ENCODE measurements at places on chromosomes 2 and 18.

DNA sequence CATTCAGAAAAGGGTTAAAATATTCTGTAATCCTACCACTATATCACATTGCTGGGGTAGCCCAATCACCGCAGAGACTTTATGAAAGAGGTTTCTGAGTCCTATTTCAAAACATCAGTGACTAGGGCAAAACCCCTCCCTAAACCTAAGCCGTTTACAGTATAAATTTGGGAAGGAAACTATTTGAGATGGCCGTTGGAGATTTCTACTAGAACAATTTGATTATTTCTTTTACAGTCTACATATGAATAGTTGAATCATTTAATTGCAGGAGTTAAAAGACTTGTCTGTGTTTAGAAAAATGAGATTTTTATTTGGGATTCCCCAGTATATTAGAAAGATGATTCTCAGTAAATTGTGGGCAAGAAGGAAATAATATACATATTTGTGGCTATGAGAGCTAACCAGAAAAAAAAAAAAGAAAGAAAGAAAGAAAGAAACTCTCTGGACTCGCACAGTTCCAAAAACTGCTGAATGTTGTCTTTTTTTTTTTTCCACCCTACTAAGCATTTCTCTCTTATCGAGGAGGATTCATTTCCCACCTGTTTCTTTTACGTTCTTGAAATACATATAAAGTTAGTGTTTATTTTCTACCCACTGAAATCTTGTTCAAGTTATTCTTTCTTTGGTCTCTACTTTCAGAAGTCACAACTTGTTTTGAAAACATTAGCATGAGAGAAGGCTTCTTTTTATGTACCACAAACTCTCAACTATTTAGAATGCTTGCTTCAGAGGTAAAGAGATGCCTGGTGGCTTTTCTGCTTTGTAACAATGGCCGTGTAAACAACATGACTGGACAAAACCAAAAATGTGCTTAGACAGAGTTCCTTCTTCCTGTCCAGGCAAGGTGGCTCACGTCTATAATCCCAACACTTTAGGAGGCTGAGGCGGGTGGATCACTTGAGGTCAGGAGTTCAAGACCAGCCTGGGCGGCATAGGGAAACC, 65.9 kb downstream of the BCL2 start:
- no peak for DNase-seq

DNA sequence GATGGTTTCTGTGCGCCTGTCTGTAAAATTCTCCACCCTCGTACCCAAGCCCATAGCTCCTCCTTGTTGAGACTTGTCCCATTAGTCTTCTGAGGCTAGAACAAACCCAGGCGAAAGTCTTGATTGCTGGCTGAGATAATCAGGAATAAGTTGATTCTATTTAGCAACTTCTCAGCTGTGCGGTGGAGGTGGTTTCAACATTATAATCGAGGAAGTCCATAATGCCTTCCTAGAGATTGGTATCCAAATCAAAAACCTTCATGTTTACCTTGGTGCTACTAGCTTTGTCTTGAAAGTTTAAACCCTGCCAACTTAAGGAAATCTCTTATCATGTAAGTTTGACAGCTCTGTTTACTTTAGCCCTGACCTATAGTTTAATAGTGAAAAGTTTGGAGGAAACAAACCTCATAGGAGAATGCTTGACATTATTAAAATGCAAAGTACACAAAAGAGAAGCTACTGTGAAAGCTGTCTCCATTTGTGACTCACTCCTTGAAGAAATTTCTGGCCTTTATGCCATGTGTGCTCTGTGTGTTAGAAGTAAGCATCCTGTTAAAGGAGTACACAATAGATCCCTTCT, 36.6 kb upstream of the DSC1 start:
- DNase-seq = no peak

DNA sequence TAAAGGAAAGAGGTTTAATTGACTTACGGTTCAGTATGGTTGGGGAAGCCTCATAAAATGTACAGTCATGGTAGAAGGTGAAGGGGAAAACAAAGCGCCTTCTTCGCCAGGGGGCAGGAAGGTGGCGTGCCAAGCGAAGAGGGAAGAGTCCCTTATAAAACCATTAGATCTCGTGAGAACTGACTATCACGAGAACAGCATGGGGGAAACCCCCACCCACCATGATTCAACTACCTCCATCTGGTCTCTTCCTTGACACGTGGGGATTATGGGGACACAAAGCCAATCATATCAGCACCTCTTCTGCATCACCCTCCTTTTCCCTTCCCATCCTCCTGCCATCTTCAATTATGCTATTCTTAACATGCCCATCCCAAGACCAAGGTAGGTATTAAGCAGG, 29.9 kb upstream of the TANK start:
- no peak for DNase-seq

GRCh38 chr2:152391318-152391717, 56.3 kb downstream of the FMNL2 start:
- DNase-seq = no peak

DNA sequence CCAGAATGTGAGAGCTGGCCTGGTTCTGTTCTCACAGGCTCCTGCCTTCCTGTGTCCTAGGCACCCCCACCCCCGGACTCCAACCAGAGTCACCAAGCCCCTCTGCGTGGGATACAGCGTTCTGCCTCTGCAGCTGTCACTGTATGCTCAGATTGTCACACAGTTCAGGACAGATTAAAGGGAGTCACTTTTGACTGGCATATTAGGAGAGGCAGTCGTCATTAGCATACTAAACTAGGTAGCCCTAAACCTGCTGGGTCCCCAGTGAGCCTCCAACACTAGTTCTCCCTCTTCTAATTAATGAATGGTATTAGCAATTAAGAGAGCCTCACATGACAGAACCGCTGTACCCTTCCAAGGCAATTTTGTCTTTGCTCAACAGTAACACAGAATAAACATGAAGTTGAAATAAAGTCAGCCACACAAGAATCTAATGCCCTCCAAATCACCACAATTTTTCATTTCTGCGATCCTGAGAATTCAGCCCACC, 340.2 kb downstream of the CMPK2 start:
- no peak for DNase-seq

GRCh38 chr2:170779304-170779703, 9.1 kb downstream of the ERICH2 start:
- no peak for DNase-seq

GRCh38 chr2:39665811-39666490, at the start of gene TMEM178A:
TSS of gene TMEM178A (plus strand) at chr2:39665917. CDS start at chr2:39665975, 58 bp downstream.
- DNase-seq = no peak

DNA sequence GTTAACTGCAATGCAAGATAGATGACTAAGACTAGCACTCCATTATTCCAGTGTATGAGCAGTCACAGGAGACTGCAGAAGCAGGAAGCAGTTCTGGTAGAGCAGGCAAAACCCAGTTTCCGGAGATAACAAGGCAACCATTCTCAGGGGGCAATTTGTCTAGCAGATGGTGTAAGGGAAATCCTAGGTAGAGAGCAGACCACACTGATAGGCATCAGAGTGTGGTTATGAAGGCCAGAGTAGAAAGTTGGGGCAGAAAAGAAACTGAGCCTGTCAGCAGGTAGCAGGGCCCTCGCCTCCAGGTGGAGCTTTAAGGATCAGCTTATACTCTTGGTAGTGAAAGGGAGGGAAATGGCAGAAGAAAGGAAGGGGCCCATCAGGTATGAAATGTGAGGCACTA, 164.4 kb downstream of the PDE11A start:
- DNase-seq = no peak

All from retinal pigment epithelial cell (primary cell).